GM23338 (cell line): ENCODE measurements at places on chromosomes 2 and 18. TPM values are rescaled to one million over a fixed set of nuclear protein-coding genes. Genes with fewer than 3 reads are reported as not detected.

HOXD3 gene
- not detected in 2 replicates for total RNA-seq

SPDYA gene
- total RNA-seq = 0.12 and 0.42 TPM in 2 replicates

PIAS2 gene
- 54.1 and 54.2 TPM in 2 replicates for total RNA-seq

NRBP1 gene
- 118 and 128 TPM in 2 replicates for total RNA-seq

FSHR gene
- total RNA-seq = not detected in 2 replicates

AAK1 gene
- 39.0 TPM in 2 replicates for total RNA-seq

LDLRAD4 gene
- total RNA-seq = 1.0 and 1.9 TPM in 2 replicates

CFAP65 gene
- total RNA-seq = 0.23 and 0.38 TPM in 2 replicates
